Stimulated activated naive CD8-positive, alpha-beta T cell treated with anti-CD3 and anti-CD28 coated beads, Interleukin-15, Interleukin-2, amounts not matched to agents 100 U/mL and 50 U/mL, for 24 hours (primary cell): ENCODE measurements at places on chromosomes 7 and 10.

GRCh38 chr7:42065942-42066341 lies 171.1 kb downstream of the GLI3 start:
- no peak for DNase-seq

DNA sequence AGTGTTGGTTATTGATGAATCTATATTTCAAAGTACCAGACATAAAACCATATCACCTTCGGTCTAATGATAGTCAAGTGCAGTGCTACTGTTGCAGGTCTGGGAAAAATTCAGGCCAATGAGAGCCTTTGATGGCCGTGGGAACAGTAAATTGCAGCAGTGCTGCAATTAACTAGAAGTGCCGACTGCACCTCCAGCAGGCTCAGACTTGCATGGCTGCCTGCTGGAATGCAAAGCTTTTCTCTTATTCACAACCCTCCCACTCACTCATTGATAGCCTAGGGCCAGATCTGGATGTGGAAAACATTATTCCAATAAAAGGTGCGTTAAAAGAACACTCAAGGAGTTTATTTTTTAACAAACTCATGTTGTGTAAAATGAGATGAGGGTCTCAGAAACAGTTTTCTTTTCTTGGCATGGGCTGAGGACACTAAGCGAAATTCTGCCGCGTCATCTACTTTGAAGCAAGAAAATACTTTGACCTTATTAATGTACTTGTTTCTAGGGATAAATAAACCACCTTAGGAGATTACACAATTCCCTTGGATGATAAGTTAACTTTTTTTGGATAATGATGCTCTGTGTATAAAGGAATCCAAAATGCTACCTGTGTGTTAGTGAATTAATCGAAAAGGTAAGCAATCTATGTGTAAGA lies 17.1 kb downstream of the PLXDC2 start:
- no peak for DNase-seq

DNA sequence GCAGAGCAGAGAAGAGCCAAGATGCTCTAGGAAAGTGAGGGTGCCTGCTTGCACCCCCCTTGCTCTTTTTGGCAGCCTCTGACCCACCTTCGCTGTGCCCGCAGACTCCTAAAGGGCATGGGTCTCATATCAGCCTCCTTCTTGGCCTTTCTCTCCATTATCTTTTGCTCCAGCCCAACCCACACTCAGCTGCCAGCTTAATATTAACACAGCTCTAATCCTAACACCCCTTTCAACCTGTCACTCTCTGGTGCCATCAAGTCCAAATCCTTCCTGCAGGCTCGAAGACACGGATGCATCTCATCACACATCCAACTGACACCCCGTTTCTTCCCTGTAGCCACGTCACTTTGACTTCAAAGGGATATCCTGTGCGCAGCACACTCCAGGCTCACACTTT lies 171.6 kb upstream of the AUTS2 start:
- DNase-seq: no peak

DNA sequence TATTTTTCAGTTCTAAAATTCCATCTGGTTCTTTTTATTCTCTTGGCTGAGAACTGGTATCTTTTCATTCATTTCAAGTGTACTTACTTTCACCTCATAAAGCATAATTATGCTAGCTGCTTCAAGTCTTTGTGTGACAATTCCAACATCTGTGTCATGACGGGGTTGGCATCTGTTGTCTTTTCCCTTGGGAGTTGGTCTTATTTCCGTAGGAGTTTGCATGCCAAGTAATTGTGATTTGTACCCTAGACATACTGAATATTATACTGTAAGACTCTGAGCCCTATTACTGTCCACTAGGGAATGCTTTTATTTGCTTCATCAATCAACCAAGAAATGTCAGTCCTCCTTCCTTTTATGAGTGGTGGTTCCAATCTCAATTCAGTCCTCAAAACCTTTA lies 24.6 kb upstream of the HUS1 start:
- no peak for DNase-seq

DNA sequence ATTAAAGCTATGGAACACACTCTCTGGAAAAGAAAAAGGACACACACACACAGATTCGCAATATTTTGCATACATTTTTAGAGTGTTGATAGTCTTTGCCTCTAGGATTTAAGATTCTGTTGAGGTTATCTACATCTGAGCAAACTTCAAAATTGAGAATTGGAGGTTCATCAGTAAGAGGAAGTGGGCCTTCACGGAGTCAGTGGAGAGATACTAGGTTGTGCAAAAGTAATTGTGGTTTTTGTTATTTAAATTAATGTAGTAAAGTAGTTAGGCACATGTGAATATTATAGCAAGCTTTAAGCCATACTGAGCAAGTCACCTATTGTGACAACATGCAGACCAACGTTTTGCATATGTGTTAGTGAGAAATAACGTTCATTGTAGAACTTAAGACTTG lies 19.8 kb upstream of the NXPH1 start:
- DNase-seq: no peak

GRCh38 chr10:27451054-27451453 lies 53.0 kb upstream of the RAB18 start:
- no peak for DNase-seq

DNA sequence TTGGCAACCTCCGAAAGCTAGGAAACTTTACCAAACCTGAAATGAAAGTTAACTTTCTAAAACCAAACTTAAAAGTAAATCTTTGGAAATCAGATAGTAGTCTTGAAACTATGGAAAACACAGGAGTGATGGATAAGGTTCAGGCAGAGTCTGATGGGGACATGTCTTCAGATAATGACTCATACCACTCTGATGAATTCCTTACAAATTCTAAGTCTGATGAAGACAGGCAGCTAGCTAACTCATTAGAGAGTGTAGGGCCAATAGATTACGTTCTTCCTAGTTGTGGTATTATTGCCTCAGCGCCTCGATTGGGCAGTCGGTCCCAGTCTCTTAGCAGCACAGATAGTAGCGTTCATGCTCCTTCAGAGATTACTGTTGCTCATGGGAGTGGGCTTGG lies 45.9 kb downstream of the MCMBP start:
- DNase-seq: no peak

DNA sequence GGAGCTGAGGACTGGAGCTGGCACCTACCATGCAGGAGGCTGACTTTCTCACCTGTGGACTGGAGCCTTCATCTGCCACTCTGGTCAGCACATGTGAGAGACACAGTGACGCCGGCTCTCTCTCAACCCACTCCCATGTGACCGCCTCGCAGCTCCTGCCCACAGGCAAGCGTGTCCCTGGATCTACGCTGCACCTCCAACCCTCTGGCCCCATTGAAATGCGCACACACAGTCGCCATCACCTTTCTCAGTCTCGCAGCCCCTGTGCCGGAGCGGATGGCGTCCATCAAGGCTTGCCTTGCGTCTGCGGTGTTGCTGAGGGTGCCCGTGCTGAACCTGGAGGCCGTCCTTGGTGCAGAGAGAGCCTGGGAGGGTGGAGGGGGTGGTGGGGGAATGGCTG lies 242.2 kb upstream of the GRB10 start:
- no peak for DNase-seq

- DNase-seq: no peak
These were observed 71.2 kb upstream of the DUSP5 start for GRCh38 chr10:110426294-110427181.

GRCh38 chr10:58531084-58531695 lies 18.5 kb downstream of the BICC1 start:
- peak; percentile 56 for DNase-seq

DNA sequence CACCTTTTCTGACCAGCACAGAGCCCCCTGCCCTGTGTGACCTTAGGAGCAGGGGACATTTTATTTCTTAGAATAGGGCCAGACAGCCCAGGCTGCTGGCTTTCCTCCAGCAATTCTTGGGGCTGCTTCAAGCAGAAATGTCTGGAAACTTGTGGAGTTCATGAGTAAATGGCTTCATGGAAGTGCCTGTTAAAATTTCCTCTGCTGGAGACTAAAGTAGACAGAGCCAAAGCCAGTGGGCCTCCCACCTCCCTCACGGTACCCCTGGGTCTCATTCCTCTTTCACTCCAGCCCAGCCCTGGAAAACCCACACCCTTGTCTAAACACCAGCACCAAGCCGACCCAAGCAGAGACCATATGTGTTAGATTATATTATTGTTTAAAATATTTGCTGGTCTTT lies 505.5 kb upstream of the ZMIZ1 start:
- DNase-seq: no peak

GRCh38 chr10:22681783-22682183 lies 32.6 kb downstream of the PIP4K2A start:
- DNase-seq: peak; percentile 40

DNA sequence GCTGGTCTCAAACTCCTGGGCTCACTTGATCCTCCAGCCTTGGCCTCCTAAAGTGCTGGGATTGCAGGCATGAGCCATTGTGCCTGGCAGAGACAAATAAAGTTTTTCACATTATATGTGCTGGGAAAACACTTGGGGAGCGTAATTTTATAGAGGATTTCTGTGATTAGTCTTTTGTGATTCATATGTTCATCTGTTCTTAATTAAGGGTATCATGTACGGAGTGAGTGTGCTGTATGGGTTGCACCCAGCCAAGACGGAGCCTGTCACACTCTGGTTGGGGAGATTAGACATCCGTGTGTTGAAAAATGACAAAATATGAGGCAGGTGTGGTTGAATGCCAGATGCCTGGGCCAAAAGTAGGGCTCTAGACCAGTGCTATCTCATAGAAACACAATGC lies 10.3 kb downstream of the ADRB1 start:
- DNase-seq: no peak

GRCh38 chr7:133723044-133723443 lies 404.1 kb upstream of the LRGUK start:
- DNase-seq: no peak

GRCh38 chr7:97846945-97847344 lies 25.3 kb downstream of the ASNS start:
- DNase-seq: no peak

DNA sequence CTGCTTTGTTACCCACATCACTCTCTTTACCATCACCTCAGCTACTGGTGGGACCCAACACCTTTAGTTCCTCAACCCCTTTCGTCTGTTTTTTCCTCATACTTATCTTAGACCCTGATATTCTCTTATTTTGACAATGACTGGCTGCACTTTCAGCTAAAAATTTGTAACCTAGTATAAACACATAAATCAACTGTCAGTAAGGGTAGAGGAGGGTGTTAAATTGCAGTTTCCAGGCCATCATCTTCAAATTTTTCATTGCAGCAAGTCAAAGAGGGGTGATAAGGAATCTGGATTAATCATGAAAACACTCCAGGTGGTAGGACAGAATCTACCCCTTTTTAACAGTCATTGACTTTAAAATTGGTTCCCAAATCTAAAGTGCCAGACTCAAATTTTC lies 27.9 kb downstream of the SEMA3D start:
- DNase-seq: no peak

DNA sequence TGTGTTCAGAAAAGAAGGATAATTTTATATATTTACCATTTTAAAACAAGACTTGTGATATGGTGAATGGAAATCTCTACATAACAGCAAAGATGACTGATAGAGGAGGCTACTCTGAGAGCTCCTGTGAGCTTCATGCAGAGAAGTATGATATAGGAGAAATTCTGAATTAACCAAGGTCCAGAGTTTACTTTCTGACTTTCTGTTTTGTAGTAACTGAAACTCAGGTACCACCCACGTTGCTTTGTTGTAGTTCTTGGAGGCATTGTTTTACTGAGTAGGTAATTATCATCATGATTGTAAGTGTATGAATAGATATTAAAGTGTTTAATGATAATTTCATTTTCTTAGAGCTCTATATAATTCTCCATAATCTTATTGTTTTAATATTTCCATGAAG lies 18.0 kb upstream of the SFR1 start:
- DNase-seq: no peak

DNA sequence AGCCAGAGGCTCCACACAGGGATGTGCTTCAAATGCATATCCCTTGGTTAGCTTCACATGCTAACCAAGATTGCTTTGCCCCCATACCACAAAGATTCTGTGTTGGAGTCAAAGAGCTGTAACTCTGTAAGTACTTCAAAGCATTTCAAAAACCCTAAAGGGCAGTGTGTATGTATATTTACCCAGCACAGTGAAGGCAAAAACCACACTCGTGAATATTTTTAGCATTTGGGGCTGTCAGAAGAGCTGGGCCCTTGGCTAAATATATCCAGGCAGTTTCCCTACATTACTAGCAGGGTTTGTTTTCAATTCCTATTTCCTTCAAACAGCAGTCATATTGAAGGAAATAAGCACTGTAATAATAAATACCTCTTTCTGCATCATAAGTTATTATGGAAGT lies 84.2 kb upstream of the STEAP1B start:
- no peak for DNase-seq

DNA sequence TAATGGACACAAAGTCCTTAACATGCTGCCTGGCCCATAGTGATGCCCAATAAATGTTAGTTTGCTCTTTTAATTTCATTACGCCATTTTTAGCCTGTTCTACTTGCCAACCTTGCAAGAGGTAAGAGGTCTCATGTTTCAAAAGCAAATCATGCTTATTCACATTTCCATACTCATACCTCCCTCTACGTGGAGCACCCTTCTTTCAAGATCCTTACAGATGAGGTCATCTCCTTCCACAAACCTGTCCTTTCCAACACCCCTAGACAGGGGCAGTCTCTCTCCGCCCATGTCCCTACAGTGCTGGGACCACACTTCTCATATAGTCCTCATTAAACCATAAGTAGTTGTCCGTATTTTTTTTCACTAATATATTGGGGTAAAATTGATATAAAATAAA lies 271.3 kb downstream of the FGFR2 start:
- no peak for DNase-seq

- DNase-seq: no peak
These were observed 3.4 kb upstream of the C1GALT1 start for GRCh38 chr7:7178906-7179305.
